Motor neuron (in vitro differentiated cells): ENCODE measurements at places on chromosomes 3 and 15. TPM values are rescaled to one million over a fixed set of nuclear protein-coding genes. Genes with fewer than 3 reads are reported as not detected.

TMCO5A gene
- 0.14 and 0.17 TPM in 2 replicates for total RNA-seq

SPTSSB gene
- total RNA-seq = 48.0 and 52.1 TPM in 2 replicates

BLM gene
- 3.6 and 5.6 TPM in 2 replicates for total RNA-seq

DNA sequence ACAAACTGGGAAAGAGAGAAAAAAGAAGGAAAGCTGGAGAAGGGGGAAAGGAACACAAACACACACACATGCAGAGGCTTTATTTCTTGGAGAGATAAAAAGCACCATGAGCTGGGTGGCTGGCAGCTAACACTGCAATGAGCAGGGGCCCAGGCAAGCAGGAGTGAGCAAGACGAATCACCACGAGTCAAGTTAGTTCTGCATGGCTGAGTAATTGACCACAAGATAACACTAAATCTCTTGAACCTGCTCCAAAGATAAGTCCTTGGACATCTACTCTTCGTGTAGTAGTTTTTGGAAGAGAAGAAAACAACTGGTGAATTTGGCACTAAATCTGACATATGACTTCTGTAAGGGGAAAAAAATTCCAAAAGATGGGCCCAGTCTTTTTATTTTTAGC lies 100.9 kb downstream of the MYO5A start:
- ATAC-seq = peak; percentile 36
